Spinal cord (tissue), 10 donors: ENCODE measurements at places on chromosomes 2 and 18.

- DNase-seq = no peak
Observed at GRCh38 chr18:32980896-32981295, 208.1 kb upstream of the KLHL14 start.

DNA sequence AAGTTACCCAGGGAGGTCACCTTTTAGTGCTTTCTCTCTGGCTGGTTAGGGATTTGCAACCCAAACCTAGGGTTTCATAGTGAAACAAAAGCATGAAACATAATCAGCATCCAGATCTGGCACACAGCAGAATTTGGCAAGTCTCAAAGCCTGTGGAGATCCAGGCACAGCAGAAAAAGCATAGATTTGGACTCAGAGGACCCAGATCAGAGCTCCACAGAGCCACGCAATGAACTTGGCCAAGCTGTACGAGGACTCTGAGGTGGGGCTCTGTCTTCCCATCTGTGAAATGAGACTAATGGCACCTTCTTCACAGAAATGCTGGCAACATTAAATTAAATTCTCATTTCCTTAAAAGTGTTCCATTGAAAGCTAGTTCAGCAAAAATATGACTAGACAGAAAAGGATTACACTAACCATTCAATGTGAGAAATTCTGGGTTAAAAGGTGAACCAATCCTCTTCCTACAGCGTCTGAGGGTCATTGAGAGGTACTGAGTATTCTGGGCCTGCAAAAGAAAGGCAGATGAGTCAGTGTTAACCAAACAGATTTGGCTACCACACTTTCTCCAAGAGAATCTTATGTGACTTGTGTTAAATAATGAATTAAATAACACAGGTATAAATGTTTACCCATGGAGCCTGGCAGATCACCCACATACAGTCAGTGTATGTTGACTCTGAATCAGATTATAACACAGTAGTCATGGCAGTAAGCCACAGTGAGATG is 266.3 kb downstream of the MREG start:
- no peak for DNase-seq

DNA sequence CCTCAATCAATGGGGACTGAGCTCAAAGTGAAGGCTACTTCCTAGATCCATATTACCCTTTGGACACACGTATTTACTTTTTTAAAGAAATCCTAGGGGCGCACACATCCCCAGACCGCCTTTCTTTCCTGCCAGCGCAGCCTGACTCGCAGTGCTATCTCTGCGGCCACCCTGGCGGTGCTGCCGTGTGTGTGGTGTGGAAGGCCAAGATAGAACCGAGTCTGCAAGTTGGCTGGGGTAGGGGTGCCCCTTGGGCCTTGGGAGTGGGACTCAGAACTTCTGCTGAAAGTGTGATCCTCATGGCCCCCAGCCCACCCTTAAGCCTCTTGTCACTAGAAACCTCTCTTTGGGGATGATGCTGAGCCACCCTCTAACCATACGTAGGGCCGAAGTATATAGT is 143.7 kb downstream of the KLHL29 start:
- no peak for DNase-seq

DNA sequence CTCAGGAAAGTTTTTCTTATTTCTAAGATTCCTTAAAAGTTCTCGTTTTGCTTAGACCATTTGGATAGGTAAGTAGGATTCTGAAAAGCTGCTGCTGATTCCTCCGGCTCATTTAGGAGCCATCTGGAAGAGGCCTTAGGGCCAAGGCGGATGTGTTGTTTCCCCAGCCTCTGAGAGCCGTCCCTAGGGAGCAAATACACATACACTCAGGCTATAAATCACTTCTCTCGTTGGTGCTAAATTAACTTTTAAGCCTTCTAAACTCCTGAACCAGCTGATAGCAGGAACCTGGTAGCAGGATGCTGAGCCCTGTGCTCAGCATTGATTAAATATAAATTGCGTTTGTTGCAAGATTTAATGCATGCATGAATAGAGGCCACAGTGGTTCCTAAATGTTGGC is 109.8 kb downstream of the ADCYAP1 start:
- peak; percentile 13 for DNase-seq

- no peak for DNase-seq
Observed at GRCh38 chr2:20972792-20973565, 70.9 kb downstream of the APOB start.

GRCh38 chr2:47094511-47095142 is 60.5 kb downstream of the STPG4 start:
- DNase-seq = no peak

- DNase-seq = no peak
Observed at GRCh38 chr18:23716516-23716915, 27.3 kb downstream of the LAMA3 start.

DNA sequence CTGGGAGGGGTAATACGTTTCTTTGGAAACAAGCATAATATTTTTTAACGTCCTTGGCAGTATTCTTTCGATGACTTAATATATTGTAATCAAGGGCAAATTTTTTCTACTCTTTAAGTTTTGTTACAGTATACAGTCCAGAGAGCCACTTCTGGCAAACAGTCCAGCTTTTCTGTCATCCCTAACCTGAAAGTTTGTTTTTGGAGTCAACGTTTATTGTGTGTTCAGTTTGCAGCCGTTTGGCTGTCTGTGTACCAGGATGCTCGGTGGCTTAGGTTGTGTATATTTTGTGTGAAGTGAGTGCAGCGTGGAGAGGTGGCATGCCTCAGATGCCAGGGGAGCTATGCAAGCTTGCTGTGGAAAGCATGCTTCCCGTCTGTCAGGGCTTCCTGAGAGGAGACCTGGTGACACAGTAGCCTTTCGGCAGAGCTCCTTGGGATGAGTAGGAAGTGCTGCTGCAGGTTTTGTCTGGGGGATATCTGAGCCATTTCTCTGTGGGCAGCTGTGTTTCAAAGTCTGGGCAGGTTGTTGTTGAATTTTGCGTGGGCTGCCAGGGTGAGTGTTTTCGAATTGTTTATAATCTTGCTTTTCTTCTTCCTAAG is 14.7 kb downstream of the MAP3K20 start:
- no peak for DNase-seq

DNA sequence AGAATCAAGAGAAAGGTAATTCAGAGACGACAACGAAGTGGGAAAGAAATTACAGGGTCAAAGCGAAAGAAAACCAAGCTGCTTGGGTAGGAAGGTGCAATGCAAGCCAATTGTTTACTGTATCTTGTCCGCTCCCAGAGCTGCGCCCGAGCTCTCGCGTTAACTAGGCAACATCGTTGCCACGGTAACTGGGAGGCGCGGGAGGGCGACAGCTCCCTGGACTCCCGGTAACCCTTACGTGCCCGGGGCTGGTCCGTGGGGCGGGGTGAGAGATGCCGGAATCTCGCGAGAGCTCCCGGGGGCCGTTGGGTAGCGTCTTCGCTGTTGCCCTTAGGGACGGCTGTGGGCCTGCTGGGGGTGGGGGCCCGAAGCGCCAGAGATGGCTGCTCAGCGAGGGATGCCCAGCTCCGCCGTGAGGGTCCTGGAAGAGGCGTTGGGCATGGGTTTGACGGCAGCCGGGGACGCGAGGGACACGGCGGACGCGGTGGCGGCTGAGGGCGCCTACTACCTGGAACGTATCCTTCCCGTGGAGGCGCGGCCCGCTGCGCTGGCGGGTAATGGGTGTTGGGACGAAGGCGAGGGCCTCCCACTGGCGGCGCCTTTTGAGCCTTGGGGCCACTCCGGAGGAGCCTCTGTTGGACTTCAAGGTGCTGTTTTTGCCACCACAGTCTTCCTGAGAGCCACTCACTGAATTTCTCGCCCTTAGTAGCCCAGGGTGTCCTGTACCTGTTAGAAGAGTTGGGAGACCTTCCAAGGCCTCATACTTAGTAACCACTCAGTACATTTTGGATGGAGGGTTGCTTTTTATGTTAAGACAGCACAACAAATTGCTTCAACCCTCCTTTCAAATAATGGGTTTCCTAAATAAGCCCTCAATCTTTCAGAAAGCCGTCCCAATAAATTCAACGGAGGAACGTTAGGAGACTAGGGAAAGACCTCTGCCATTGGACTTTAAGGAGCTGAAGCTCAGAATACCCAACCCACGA is at the start of gene SPAG16:
Gene SPAG16, plus strand, starts transcription at position 360 of the 986 bp plus-strand sequence.
- peak; percentile 97 for DNase-seq

DNA sequence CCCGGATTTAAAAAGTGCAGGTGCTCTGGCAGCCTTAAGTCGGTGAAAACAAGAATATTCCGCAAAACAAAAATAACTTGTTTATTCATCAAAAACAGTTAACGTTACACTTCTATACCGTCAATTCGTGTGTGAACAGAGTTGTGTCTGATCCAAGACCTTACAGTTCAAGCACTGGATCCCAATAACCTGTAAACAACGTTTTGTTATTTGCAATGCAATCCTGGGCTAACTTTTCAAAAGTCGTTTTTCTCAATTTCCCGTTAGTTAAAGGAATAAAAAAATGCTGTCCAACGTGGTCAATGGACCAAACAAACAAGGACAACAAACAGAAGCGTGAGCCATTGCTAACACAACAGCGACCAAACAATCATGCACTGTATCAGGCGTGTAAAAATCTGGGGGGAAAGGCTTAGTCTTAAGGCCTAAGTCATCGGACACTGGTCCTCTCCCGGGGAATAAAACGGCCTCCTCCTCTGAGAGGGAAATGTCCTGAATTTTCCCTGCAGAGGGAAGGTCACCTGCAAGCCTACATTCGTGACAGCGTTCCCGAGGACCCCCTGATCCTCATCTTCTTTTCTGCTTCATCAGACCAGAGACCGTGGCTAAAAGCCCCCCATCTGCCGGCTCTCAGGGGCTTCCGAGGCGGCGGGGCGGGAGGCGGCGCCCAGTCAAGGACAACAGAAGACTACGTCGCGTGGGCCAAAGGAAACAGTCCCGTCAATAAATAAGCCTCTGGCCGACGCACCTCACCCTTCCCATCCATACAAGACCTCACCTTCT is 490 bp downstream of the NDUFS1 start:
- no peak for DNase-seq

DNA sequence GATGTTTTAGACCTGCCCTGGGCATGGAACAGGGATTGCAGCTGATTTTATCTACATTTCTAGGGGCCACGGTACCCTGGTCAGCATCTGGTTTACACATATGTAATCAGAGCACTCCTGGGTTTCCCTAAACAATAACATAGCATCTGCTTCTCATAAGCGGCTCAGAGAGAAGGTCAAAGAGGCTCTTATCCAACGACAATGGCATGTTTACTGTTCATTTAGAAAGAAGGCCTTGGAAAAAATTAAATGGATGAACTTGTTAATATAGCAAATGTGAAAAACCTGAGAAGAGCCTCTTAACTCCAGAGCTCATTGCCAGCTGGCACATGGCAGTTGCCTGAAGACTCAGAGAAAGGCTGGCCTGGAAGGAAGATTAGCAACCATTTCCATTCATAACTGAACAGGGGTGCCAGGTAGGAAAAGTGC is 202.8 kb upstream of the THUMPD2 start:
- DNase-seq = no peak

DNA sequence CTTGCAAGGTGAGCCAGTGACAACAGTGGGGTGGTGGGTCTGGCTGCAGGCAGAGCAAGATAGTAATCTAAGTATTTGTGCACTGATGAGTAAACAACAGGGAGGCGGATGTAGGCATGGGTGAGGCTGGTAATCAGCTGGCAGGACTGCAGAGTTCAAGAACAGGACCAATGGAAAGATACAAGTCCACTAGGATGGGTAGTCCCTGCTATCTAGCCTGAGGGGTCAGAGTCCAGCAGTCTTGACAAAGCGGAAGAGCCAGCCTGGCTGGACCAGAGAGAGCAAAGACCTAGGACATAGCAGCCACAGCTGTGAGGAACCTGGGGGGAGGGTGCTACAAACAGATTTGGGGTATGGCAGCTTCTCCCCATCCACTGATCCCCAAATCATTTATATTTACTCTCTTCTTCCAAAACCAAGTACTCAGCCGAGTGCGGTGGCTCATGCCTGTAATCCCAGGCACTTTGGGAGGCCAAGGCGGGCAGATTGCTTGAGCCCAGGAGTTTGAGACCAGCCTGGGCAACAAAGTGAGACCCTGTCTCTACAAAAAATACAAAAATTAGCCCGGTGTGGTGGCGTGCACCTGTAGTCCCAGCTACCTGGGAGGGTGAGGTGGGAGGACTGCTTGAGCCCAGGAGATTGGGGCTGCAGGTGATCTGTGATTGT is 25.9 kb downstream of the VIL1 start:
- no peak for DNase-seq

GRCh38 chr2:207143215-207144172 is 22.3 kb downstream of the KLF7 start:
- DNase-seq = no peak

GRCh38 chr18:27808683-27809082 is 368.2 kb downstream of the CDH2 start:
- no peak for DNase-seq

GRCh38 chr2:191446910-191447309 is 201.7 kb downstream of the MYO1B start:
- DNase-seq = no peak

- DNase-seq = no peak
Observed at GRCh38 chr2:231413456-231413855, 17.9 kb downstream of the B3GNT7 start.

GRCh38 chr18:7079231-7079630 is 38.4 kb downstream of the LAMA1 start:
- DNase-seq = no peak

DNA sequence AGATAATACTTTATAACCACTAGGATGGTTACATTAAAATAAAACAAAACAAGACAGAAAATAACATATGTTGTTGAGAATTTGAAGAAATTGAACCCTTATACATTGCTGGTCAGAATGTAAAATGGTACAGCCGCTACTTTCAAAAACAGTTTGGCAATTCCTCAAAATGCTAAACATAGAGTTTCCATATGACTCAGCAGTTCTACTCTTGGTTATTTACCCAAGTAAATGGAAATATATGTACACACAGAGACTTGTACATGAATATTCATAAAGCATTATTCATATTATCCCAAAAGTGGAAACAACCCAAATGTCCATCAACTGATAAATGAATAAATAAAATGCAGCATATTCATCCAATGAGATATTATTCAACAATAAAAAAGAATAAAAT is 92.5 kb upstream of the LRATD1 start:
- no peak for DNase-seq

- DNase-seq = no peak
Observed at GRCh38 chr2:159549234-159549633, 67.1 kb downstream of the BAZ2B start.

- DNase-seq = no peak
Observed at GRCh38 chr18:78862395-78862794, 117.2 kb upstream of the SALL3 start.

DNA sequence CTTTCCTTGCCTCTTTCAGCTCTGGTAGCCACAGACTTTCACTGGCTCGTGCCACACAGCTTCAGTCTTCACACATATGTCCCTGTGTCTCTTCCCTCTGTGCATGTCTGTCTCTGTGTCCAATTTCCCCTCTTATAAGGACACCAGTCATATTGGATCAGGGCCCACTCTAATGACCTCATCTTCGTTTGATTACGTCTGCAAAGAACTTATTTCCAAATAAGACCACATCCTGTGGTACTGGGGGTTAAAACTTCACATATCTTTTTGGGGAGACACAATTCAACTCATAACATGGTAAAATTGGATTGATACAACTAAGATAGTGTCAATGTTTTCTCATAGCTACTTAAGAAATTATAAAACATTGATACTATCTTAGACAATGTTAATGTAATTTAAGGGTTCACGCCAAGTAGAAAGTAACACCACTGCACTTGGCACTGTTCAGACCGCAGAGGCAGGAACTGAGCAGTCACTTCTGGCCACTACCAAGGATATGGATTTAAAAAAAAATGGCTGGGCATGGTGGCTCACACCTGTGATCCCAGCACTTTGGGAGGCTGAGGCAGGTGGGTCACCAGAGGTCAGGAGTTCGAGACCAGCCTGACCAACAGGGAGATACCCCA is 119.6 kb upstream of the EPAS1 start:
- no peak for DNase-seq

GRCh38 chr18:4455113-4455811 is at the start of gene DLGAP1:
Gene DLGAP1, minus strand, starts transcription at chr18:4455307.
- DNase-seq = peak; percentile 90

GRCh38 chr2:197803033-197803444 is 1.4 kb upstream of the PLCL1 start:
- peak; percentile 49 for DNase-seq
